Neural crest cell (in vitro differentiated cells): ENCODE measurements at places on chromosomes 16 and 17. TPM values are rescaled to one million over a fixed set of nuclear protein-coding genes. Genes with fewer than 3 reads are reported as not detected.

WFDC1 gene
- total RNA-seq = 0.14 and 0.30 TPM in 2 replicates

DNA sequence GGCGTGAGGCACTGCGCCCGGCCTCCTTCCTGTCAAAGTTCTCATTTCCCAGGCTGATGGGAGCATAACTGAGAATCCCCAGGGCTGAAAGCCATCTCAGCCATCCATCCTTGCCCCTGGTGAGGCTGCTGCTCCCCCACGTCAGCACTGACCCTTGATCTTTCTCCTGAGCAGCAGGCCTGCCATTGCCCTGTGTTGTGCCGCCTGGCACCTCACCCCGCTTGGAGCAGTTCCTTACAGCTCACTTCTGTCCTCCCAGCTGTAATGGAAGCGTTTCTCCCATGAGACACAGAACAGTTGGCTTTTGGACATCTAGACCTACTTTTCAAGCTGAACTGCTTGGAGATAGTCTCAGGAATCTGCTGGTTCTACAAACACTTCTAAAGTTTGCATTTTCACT, 51.5 kb downstream of the OR1D5 start:
- DNase-seq = no peak

- no peak for DNase-seq
Measured at GRCh38 chr16:27786221-27786922, 236.4 kb downstream of the KATNIP start.

GRCh38 chr16:80403894-80404293, 136.9 kb upstream of the DYNLRB2 start:
- DNase-seq = no peak

ABCA8 gene
- total RNA-seq = 12.1 and 13.3 TPM in 2 replicates
